ENCODE measurements at places on chromosomes 5 and 9. TPM values are rescaled to one million over a fixed set of nuclear protein-coding genes. Genes with fewer than 3 reads are reported as not detected.

FIBCD1 gene
- 19.2 TPM for total RNA-seq

SLC34A3 gene
- 0.28 TPM for total RNA-seq

LRRC14B gene
- total RNA-seq: not detected

FBXL17 gene
- 7.5 TPM for total RNA-seq

NLN gene
- total RNA-seq: 63.1 TPM

IFNA8 gene
- total RNA-seq: not detected

GPX8 gene
- total RNA-seq: 34.0 TPM

LRRC19 gene
- not detected for total RNA-seq

CCDC112 gene
- total RNA-seq: 12.9 TPM

SH3RF2 gene
- 2.9 TPM for total RNA-seq

LCN10 gene
- total RNA-seq: not detected

SETX gene
- total RNA-seq: 19.9 TPM

ZFP37 gene
- total RNA-seq: 1.4 TPM

FAT2 gene
- not detected for total RNA-seq

S1PR3 gene
- 76.2 TPM for total RNA-seq

ELOVL7 gene
- 8.7 TPM for total RNA-seq

ADRB2 gene
- 0.92 TPM for total RNA-seq

SPINK13 gene
- 0.27 TPM for total RNA-seq

RASGRF2 gene
- total RNA-seq: 1.6 TPM

GRM6 gene
- not detected for total RNA-seq

BHMT2 gene
- not detected for total RNA-seq

STKLD1 gene
- total RNA-seq: 1.7 TPM

NUTM2G gene
- total RNA-seq: not detected

SLC6A18 gene
- total RNA-seq: not detected

BNC2 gene
- total RNA-seq: 4.1 TPM

ZNF189 gene
- total RNA-seq: 7.0 TPM

OR1J2 gene
- total RNA-seq: not detected

UBE2QL1 gene
- 0.72 TPM for total RNA-seq
